A673 (cell line): ENCODE measurements at places on chromosomes 12 and 14.

GRCh38 chr12:9668161-9669018 lies 1.1 kb upstream of the CLEC2D start:
- DNase-seq: no peak

DNA sequence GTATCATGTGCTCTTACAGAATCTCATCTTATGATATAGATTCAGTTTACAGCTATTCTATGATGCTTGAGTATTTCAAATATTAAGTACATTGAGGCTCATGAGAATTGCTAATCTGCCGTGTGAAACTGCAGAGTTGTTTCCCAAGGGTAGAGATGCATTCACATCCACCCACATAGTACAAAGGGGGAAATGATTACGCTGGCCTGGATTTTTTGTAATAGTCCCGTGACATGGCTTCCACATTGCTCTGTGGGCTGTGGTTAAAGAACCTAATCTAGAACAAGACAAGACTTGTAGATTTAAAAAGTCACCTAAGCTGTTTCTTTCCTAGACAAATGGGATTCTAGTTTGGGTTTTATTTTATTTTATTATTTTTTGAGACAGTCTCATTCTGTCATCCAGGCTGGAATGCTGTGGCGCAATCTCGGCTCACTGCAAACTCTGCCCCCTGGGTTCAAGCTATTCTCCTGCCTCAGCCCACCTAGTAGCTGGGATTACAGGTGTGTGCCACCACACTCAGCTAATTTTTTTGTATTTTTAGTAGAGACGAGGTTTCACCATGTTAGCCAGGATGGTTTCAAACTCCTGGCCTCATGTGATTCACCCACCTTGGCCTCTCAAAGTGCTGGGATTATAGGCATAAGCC lies 13.0 kb upstream of the RIOX1 start:
- DNase-seq: no peak

- no peak for DNase-seq
Measured at GRCh38 chr14:66116732-66117131, 369.4 kb upstream of the CCDC196 start.

DNA sequence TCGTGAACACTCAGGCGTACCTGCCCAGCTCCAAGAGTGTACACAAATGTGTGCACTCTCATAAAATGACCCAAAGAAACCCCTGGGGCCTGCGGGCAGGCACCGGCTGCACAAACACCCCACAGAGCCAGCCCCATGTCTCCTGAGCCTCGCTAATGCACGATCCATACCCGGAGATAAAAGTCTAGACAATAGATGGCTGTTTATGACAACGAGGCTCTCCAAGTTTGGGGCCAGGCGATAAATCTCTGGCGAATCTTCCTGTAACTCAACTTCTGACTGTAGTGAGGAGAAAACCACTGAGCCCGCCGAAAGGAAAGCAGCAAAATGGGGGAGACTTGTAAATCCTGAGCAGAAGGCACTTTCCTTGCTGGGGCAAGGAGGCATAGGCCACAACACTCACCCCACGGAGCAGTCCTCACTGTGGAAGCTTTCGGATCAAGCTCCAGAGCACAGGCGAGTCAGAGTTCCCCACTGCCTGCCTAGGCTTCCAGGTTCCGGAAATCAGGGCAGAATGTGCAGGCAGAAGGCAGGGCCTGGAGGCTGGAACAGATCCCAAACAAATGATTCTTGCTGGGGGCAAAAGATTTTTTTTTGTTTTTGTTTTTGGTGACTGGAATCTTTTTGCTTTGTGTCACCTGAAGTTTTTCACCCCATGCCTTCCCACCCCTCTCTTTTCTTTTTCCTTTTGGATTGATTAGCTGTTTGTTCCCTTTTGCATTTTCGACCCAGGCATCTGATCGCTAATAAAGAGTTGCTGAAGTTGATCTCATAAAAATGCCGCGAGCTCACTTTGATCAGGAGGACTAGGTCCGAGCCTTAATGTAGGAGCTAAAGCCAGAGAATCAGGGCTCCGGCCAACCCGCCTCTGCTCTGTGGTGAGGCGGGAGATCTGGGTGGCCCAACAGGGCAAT lies 4.5 kb upstream of the HOXC11 start:
- DNase-seq: no peak

GRCh38 chr12:89389755-89390661 lies 37.7 kb upstream of the DUSP6 start:
- DNase-seq: peak; percentile 96

GRCh38 chr14:50955373-50956043 lies 11.2 kb upstream of the PYGL start:
- peak; percentile 91 for DNase-seq
